NCI-H2227 treated with DMSO at 0.1 percent for 48 hours (cell line): ENCODE measurements at places on chromosomes 16 and 17.
A peak's percentile ranks its signal among the peaks of the same experiment; 100 is the strongest.

DNA sequence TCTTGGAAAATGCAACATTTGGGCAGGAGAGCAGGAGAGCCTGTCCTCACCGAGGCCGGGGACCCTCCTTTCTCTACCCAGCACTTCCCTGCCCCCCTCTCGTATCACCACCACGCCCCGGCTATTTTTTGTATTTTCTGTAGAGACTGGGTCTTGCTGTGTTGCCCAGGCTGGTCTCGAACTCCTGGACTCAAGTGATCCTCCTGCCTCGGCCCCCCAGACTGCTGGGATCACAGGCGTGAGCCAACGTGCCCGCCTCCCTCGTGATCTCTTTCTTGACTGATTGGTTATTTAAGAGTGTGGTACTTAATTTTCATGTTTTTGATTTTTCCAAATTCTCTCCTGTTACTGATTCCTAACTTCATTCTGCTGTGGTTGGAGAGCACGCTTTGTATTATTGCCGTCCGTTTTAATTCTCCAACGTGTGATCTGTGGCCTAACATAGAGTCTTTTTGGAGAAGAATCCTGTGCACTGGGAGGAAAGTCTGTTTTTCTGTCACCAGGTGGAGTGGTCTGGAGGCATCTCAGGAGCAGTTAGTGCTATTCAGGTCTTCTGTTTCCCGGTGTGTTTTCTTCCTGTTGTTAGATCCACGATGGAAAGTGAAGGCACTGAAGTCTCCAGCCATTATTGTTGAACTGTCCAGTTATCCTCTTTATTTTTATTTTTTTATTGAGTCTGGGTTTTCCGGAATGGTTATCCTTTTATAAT, 40.4 kb downstream of the ZNF778 start:
- no peak for DNase-seq

- no peak for DNase-seq
Measured at GRCh38 chr17:14942526-14943190, 322.5 kb downstream of the PMP22 start.

- no peak for DNase-seq
Measured at GRCh38 chr17:64148699-64149098, 18.8 kb upstream of the ERN1 start.

DNA sequence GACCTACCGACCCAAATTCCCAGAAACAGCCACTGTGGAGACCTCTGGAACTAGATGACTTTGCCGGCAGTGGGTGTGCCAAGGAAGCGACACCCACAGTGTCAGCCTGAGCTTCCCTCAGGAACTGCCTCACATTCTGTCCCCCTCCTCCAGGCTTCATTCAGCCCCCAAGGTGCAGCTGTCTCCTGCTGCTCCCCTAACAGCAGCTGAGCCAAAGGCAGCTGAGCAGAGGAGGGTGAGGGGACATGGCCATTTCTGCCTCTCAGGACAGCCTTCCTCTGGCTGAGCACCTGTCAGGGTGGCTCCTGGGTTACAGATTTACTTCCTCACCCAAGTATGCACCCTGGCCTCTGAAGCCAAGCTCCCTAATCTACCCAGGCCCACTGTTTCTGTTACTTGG, 22.1 kb upstream of the MTMR4 start:
- no peak for DNase-seq

DNA sequence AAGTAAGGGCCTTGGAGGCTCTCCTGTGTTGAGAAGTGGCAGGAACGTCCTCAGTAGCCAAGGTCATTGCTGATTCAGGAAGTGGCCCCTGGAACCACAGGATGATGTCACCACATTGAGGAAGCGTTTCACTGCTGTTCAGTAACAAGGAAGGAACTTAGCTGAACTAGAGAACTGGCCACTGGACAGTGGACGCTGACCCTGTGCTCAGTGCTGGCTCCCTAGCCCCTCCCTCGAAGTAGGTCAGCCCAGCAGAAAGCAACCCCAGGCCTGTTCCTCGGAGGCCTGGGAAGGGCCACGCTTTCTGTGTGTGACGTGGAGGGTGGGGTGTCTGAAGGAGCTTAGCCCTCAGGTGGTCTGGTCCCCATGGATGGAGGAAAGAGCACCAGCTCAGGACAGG, 58.3 kb downstream of the B9D1 start:
- DNase-seq = no peak

GRCh38 chr16:86051368-86052114, 152.6 kb downstream of the IRF8 start:
- no peak for DNase-seq

DNA sequence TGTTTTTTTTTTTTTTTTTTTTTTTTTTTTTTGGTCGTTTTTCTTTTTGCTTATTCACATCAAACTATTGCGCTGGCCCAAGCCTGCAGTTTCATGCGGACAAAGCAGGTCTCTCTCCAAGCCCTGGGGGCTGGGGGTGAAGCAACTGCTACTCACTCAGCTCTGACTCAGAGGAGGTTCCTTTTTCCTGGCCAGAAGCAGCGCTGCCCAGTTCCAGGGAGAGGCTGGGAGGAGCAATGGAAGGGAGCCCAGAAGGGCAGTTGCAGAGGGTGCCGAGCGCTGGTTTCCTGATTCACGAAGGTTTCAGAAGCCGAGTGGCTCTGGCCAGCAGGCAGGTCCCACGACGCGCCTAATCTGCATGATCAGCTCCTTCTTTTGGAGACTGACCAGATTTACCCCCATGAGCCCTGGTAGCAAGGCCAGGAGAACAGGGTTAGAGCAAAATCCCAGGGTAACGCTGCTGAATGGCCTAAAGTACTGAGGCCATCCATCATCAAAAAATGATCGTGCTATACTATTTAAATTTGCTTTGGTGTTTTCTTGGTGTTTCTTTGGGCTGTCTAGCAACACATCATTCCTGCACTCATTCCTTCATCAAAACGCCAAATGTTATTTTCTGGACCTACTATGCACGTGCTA, 144.7 kb upstream of the SOX9 start:
- no peak for DNase-seq

GRCh38 chr17:726271-726919, 6.0 kb upstream of the TLCD3A start:
- no peak for DNase-seq

- no peak for DNase-seq
Measured at GRCh38 chr16:35196313-35196712, 1736.9 kb downstream of the TP53TG3F start.

DNA sequence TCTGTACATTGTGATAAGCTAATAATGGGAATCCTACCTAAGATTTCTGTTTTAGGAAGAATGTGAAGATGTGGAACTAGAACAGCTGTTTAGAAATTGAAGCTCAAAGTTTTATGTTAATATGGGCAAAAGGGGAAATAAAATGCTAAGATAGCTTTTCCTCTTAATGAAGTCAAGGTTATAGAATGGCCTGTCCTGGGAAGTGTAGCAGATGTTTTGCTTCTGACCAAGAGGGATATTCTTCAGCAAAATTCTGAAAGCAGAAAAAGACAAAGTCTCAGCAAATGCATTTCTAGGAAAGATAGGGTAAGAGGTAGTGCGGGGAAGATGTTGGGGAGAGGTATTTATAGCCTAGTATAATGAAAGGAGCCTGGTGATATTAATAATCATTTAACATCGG, 13.1 kb downstream of the MAP3K3 start:
- DNase-seq = no peak

GRCh38 chr17:31570951-31571892, 179.7 kb downstream of the RAB11FIP4 start:
- no peak for DNase-seq

DNA sequence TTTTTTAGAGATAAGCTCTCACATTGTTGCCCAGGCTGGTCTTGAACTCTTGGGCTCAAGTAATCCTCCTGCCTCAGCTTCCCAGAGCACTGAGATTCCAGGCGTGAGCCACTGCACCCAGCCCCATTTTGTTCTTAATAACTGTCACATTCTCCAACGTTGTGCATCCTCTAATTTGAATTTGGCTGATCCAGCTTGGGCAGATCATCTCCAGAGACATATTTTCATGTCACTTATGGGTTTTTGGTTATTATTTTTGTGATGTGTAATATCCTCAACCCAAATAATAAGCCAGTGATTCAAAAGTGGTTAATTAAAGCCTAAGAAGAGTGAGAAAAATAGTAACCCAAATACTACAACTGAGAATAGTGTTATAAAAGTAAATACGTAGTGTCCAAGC, 16.2 kb upstream of the COL1A1 start:
- no peak for DNase-seq

DNA sequence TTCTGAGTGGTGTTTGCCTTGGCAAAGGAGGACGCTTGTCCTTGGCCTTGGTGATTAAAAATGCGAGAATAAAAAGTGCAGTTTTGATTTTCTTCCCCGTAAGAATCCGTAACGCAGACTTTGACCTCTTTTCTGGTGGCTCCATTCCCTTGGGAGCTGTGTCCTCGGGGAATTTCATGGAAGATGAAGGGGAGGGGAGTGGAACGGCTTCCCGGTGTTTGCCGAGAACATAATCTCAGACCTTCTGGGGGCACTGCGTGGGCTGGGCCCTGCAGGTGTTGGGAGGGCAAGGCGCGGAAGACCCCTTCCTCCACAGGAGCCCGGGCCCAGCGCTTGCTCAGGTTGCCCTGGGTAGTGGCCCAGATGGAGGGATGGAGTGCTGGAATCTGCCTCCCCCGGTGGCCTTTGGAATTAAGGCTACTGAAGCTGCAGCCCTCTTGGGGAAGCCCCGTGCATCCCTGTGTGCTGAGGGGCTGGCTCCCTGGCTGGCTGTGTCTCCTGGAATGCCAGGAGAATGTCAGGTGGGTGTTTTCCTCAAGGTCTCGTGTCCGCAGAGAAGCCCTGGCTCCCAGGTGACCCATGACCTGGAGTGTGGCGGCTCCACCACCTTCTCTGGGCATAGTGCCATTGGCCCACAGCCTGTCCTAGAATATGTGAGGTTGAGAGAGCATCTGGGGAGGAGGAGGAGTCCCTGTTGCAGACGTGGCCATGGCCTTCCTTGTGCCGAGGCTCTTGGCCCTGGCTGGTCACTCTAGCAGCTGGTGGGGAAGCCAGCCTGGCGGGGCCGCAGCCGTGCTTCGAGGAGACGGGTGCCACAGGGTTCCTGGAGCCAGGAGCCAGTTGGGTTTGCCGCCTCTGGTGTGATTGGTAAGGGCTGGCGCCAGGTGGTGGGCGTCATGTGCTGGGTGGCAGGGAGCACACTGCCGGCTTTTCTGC, 3.1 kb downstream of the BAIAP2 start:
- DNase-seq = no peak

GRCh38 chr16:51450376-51450775, 299.3 kb upstream of the SALL1 start:
- no peak for DNase-seq

DNA sequence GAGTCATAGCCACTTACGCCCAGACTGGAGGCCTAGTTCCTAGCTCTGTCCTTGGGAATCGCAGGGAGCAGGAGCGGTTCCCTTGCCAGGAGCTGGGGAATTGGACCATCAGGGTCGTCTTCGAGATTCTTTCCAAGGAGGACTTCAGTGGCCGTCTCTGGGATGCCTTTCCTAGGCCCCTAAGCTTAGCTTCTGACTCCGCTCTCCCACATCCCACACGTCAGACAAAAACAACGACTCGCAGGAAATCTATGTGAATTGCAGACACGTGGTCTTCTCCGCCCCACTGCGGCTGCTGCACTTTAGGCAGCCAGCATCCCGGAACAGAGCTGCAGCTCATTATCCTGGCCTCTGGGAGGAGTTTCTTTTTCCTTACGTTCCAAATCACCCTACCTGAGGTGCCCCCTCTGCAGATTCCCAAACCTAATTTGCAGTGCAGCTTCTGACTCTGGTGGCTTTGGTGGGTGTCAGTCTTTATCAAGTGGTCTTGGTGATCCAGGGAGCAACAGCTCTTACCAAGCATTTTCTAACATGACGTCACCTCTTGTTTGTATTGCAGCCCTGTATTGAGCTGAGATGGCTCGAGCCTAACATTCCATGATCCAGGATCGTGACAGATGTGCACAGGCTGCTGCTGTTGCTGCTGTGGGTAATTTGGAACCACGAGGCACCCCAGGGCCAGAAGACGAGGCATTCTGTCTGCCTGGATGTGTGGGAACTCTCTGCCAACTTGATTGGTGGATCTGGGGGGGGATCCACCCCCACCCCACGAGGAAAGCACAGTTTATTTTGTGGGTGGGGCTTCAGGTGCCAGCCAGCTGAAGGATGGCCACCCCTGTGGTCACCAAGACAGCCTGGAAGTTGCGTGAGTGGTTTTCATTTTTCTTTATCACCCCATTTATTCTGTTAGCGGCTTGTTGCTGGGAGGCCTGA, 1.1 kb downstream of the KATNB1 start:
- peak; percentile 44 for DNase-seq

- no peak for DNase-seq
Measured at GRCh38 chr17:47884905-47885730, 10.9 kb upstream of the SP2 start.

DNA sequence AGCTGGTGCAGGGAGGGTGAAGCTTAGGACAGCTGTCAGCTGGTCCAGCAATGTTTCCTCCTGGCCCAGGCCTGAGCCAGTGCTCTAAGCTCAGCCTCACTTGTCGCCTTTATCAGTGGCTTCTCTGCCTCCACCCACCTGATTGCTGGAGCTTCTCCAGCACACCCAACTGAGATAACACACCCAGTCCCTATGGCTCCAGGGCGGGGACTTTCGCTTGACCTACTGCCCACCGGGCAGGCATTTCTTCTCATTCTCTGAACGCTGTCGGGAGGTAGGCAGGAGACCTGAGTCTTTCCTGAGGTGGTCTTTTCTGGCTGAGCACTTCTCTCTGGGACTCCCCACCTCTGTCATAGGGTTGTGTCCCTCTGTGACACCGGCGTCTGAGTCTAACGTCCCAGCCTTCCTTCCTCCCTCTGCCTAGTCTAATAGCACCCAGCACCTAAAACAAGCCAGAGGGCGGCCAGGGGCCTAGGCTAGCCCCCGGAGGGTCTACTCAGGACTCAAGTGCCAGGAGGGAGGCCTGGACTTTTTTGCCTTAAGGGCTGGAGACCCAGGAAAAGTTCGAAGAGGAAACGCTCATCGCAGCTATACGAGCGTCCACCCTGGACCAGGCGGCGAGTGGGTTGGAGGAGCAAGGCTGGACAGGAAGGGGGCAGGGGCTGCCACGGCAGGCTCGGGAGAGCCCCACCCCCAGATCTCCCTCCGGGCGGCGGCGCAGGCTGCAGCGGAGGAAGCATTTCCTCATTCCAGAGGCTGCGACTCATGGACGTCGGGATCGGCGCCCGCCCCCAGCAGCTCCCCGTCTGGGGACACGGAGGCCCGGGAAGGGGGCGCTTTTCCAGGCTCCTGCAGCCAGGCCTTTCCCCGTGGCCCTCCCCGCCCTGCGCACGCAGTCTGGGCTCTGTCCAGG, 756 bp downstream of the TAX1BP3 start:
- peak; percentile 62 for DNase-seq

- DNase-seq = no peak
Measured at GRCh38 chr16:47392081-47392480, 68.8 kb downstream of the ITFG1 start.

DNA sequence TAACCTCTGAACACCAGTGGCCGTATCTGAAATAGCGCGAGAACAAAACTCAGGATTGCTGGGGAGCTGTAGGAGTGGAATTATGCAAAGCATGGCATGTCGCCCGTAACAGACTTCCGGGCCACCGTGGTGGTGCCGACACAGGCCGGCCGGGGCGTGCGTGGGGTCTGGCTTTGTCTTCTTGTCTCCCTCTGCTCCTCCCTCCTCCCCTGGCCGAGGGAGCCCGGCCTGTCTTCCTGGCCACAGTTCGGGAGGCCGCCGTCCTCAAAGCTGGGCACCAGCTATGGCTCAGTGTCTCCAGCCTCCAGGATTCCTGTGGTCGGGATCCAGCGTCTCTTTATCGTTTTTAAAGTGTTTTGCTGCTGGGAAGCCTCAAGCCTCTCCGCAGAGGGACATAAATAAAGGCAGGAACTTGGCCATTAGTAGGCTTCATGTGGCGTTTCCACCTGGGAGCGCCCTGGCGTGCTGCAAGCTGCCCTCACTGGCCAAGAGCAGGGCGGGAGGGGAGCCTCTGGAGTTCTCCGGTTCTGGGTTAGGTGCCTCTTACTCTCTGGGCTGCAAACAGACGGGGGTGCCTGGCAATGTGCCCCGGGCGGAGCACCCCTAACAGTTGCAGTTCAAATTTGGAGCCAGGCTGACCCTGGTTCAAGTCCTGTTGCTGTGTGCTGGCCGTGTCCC, 22.0 kb upstream of the NPTX1 start:
- no peak for DNase-seq
